ENCODE measurements at places on chromosomes 2 and 18. TPM values are rescaled to one million over a fixed set of nuclear protein-coding genes. Genes with fewer than 3 reads are reported as not detected.

DNA sequence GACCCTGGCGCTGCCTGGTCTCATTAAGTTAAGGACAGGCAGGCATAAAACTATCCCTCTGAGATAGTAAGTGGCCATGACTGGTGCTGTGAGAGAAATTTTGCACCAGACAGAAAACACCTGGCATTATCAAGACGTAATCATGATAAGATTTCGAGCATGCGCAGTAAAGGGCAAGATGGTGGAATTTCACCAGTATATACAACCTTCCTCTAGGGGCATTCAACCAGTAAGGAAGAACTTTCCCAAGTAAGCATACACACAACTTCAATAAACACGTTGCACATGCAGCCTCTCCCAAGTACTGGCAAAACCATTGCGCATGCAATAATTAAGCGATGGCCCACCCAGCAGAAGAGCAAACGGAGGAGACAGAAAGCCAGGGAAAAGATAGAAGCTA, 1376.4 kb upstream of the CRIM1 start:
- no peak for DNase-seq

GRCh38 chr2:98012561-98012991, 16.8 kb upstream of the TMEM131 start:
- no peak for DNase-seq

DNA sequence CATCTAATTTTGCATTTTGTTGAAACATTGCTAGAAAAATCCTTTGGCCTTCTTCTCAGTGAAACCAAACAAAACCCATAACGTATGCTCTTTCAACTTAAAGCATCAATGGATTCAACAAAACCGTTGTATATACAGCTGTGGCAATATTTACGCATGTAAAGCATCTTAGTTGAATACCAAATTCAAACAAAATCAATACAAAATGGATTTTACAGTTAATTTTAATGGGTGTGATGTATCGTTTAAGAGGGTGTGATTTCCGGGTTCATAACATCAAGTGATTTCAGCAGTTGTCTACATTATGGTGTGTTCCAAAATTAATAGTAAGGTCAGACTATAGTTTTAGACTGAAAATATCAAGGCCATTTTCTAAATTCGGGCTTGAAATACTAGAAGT, 198.2 kb downstream of the TGIF1 start:
- DNase-seq, result no peak

DNA sequence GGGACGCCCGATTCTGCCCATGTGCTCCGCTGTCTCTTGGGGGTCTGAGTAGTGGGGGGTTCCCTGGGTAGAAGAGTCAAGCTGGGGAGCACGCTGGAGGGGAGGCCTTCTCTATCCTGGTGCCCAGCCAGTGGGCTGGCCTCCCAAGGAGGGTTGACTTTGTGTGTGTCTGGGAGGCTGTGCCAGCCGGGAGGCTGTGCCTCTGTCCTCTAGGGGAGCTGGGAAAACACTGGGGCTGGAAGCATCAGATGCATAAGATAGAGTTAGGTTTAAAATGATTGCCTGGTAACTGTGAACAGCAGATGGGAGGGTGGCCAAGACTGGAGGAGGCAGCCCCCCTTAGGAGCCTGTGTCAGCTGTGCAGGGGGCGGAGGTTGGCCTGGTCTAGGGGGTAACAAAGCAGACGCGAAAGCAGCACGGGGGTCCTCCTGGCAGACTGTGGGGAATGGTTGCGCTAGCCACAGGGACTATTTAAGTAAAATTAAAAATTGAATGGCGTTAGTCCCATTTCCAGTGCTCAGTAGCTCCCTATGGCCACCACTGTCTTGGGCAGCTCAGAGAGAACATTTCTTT, 1.3 kb downstream of the ING5 start:
- no peak for DNase-seq

- DNase-seq, result no peak
Measured at GRCh38 chr2:1701556-1702185, 42.6 kb downstream of the PXDN start.

DNA sequence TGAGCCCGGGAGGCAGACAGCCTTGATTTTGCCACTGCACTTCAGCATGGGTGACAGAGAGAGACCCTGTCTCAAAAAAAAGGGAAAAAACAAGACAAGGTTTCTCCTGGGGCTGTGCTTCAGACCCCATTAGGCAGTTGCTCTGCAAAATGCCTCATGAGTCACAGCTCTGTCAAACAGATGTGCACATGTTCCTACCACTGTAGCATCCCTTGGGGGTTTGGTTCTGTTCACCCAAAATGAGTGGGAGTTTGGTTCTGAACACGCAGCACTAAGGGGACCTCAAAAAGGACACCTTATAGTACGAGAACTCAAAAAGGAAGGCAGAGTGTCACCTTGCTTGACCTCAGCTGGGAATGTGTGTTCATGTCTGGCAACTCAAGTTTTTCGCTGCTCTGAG, 134.9 kb downstream of the RPIA start:
- no peak for DNase-seq

DNA sequence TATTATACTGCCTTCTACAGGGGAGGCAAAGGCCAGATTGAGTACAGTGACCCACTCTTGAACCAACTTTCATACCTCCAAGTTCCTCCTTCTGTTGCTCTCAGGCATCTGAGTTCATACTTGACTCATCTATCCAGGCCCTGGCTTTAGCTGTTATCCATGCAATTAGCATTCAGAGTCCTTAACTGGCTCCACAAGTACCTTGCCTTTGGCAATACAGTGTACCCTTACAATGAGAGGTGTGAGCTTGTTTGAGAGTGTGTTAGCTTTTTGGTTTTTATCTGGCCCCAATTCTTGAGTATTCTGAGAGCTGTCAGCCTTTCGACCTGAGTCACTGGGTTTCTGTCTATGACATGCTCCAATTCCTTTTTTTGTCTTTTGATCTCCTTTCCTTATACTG, 60.2 kb downstream of the EHD3 start:
- no peak for DNase-seq

Gene SERPINB11
- not detected for total RNA-seq

- no peak for DNase-seq
Measured at GRCh38 chr2:46171996-46172546, 125.1 kb upstream of the EPAS1 start.

- DNase-seq, result no peak
Measured at GRCh38 chr2:59658906-59659635, 894.4 kb downstream of the BCL11A start.

GRCh38 chr2:132814651-132815050, 144.6 kb upstream of the LYPD1 start:
- no peak for DNase-seq

GRCh38 chr2:74507926-74508520, 528 bp upstream of the PCGF1 start:
- DNase-seq, result no peak

Gene ITPRID2
- 115 TPM for total RNA-seq

DNA sequence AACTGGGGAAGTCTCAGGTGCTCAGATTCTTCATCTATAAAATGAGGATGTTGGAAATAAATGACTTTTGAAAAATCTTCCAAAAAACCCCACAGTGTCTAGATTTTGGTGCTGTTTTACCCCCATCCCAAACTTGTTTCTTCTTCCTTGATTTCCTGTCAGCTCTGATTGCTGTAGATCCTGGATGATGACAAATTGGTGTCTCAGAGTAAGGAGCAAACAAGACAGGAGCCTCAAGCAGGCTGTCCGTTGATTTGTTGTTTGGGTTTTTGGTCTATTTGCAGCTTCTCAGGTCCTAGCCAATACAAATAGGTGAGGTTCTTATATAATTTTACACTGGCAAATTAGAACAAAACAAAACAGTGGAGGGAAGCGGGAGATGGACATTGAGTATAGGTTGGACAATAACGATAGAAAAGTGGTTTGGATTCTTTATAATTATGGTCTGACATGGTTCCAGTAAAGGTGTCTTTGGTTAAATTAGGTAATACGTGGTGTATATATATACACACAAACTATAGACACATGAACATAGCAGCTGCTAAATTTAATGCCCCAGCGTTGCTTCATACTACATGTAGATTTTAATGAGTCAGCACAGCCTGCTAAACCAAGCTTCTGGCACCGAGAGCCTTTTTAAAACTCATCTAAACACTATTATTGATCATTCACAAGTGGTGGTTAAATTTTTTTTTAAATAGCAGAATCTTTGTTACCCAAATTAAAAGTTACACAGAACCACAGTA, 142.5 kb downstream of the FMNL2 start:
- no peak for DNase-seq

Gene TOGARAM2
- total RNA-seq, result not detected

DNA sequence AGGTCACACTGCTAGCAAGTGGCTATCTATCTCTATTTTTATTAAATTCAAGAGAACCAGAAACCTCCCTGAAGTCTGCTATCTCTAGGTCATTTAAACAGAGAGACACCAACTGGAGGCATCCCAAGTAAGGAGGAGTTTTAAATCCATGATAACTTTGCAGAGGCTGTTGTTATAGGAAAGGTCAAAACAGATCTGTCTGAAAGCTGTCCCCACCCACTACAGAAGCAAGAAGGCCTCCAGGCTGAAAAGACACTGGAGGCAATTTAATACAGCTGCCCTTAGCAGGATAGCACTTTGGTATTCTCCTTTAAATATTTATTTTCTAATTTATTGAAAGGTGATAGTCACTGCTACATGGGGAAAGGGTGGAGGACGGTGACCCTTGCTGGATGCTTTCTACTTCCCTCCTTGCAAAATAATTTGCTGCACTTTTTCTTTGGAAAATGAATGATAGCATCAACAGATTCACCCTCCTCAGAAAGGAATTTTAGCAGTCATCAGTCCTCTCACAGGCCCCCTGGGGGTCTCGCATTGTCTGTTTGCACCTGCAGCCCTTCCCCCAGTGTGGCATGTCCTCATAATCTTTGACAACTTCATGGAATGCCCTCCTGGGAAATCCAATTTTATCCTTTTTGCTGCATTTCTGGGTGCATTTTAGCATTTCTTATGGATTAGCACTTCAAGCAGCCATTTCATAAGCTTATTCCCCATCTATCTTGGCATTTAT, 429.5 kb upstream of the TNP1 start:
- DNase-seq, result no peak

Gene AFF3
- 20.9 TPM for total RNA-seq

Gene GAL3ST2
- total RNA-seq, result not detected

DNA sequence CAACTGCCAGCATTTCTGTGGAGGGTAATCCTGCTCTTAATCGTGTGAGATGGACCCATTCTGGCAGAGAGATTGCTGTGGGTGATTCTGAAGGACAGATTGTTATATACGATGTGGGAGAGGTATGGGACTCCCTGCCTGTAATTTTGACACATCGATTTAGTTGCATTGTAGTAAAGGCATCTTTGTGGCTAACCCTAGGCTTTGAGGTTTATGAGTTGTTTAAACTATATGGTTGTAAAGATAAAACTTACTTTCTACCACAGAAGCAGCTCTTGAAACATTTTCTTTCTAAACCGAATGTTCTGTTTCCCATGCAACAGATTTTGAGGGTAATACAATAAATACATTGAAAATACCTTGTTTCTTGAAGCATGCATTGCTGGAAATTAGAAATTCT, 58.5 kb downstream of the DYNC1I2 start:
- no peak for DNase-seq

Gene CFAP53
- 0.84 TPM for total RNA-seq

GRCh38 chr2:100786297-100786658, 33.7 kb upstream of the NPAS2 start:
- no peak for DNase-seq

DNA sequence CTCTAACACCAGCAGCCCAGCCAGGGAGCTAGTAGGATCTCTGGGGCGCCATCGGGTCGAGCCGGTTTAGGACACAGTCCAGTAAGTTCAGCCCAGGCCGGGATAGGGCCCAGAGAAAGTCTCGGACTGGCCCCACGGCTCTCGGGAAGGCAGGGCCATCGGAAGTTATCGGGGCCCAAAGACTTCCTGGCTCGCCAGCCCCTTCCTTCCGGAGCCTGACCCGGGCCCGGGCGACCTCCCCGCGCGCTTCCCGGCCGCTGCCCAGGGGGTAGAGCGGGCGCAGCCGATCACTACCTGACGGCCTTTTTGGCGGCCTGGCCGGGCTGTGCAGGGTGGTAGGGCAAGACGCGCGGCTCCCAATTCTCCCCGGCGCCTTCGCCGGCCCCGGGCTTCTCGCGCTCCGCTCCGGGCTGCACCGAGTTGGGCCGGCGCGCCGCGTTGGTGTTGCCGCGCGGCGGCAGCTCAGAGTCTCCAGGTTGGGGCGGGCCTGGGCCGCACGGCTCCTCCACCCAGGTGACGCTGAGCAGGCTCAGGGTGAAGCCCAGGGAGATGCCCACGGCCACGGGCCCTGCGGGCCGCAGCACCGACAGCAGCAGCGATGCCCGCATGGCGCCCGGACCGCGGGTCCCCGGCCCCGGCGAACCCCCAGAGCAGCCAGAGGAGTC, 546 bp downstream of the CHPF start:
- peak; percentile 42 for DNase-seq

Gene TMEM37
- 5.3 TPM for total RNA-seq

Gene TSPYL6
- not detected for total RNA-seq

Gene RIT2
- total RNA-seq, result not detected

Gene TLX2
- total RNA-seq, result not detected

GRCh38 chr2:117502121-117502520, 312.4 kb upstream of the DDX18 start:
- DNase-seq, result no peak

DNA sequence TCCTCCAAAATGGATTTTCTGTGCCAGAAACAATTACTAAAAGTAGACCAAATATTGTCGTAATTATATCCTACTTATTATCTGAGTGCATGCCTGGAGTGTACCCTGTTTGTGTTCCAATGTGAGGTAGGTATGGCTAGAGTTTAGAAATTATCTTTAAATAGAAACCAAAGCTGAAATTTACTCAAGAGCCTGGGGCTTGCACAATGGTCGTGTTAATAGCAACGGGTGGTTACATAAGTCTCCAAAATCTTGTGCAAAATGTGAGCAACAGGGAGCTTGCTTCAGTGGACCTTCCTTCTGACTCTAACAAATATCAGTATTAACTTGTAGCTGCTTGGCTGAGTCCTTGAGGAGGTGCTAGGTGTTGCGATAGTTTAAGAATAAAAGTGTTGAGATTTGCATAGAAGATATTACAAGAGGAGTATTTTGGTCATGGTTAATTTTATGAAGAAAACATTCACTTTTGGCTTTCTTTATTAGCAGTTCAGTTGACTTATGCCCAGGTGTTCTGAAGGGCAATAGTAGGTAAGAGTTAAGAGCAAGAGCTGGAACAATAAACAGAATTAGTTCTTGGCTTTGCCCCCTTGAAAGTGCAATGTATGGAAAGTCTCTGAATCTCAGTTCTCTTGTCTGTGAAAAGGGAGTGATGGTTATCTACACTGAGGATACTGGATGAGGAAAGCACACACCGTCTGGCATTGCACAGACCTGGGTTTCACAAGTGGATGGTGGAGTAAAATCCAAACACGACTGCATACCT, 4.6 kb downstream of the CXCR4 start:
- DNase-seq, result no peak

Gene MYOM1
- 1.4 TPM for total RNA-seq

- DNase-seq, result no peak
Measured at GRCh38 chr2:215811409-215812345, 201.7 kb downstream of the MREG start.

Gene IL1RN
- not detected for total RNA-seq

GRCh38 chr2:236657801-236658200, 88.2 kb downstream of the ACKR3 start:
- no peak for DNase-seq

GRCh38 chr18:31633392-31634330, 42.0 kb downstream of the TTR start:
- DNase-seq, result no peak

Gene AAK1
- total RNA-seq, result 48.0 TPM

Gene SCN1A
- 8.6 TPM for total RNA-seq

GRCh38 chr2:45567974-45568789, 42.9 kb downstream of the SRBD1 start:
- DNase-seq, result no peak

- no peak for DNase-seq
Measured at GRCh38 chr2:228417956-228418355, 236.5 kb upstream of the SPHKAP start.

- DNase-seq, result no peak
Measured at GRCh38 chr2:80968450-80968849, 663.9 kb upstream of the LRRTM1 start.
